ENCODE measurements at places on chromosomes 11 and 22. TPM values are rescaled to one million over a fixed set of nuclear protein-coding genes. Genes with fewer than 3 reads are reported as not detected.
A peak's percentile ranks its signal among the peaks of the same experiment; 100 is the strongest.

DNA sequence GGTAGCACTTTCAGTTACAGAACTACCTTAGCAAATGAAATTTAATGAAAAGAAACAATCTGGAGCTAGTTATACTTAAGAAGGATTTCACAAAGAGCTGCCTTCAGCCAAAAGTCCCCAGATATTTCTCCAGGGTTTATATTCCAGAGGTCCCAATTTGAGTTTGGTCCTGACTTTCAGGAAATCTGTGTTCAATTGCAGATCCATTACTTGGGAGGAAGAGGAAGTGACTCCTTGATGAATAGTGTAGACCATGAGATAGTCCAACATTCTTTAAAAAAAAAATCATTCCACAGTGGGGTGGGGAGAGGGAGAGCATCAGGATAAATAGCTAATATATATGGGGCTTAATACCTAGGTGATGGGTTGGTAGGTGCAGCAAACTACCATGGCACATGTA, 117.6 kb upstream of the ARHGAP20 start:
- DNase-seq, result no peak

DNA sequence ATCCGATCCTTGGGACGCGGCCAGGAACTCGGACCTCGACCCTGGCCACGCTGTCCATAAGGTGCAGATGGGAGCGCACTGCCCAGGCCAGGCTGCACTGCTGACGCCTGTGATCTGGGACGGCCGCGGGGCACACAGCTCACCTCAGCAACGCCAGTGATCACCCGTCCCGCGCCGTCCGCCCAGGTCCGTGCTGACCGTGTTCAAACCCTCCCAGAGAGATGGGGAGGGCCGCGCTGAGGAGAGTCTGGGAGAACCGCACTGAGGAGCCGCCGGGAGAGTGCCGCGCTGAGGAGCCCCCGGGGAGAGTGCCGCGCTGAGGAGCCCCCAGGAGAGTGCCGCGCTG, 636 bp downstream of the KCNQ1OT1 start:
- DNase-seq, result no peak

GRCh38 chr22:30640361-30640760, 4.8 kb downstream of the SLC35E4 start:
- no peak for DNase-seq

GRCh38 chr11:57181678-57182305, at the start of gene LRRC55:
TSS of gene LRRC55 (plus strand) at chr11:57181953. CDS start at chr11:57182023, 70 bp downstream.
- DNase-seq, result no peak

- DNase-seq, result no peak
Observed at GRCh38 chr11:100910808-100911207, 218.8 kb downstream of the PGR start.

GRCh38 chr11:44658506-44658850, 68.3 kb upstream of the TSPAN18 start:
- DNase-seq, result no peak

GRCh38 chr11:540583-541432, 3.5 kb downstream of the LRRC56 start:
- DNase-seq, result no peak

- DNase-seq, result no peak
Observed at GRCh38 chr11:121933694-121934093, 182.3 kb downstream of the BLID start.

- DNase-seq, result no peak
Observed at GRCh38 chr11:9206496-9206895, 58.7 kb downstream of the DENND5A start.

DNA sequence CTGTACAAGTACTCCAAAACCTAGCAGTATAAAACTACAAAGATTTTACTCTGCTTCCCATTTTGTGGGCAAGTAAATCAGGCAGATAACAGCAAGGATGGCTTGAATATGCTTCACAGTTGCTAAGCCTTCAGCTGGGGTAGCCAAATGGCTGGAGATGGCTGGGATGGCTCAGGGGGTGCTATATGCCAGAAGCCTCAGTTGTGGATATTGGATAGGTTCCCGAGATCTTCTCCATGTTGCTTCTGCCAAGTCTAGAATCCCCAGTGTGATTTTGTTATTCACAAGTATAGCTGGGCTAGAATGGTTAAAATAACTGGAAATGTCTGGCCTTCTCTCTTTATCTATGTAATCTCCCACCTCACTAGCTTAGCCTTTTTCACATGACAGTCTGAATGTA, 472.3 kb upstream of the ARHGAP42 start:
- DNase-seq, result no peak

DNA sequence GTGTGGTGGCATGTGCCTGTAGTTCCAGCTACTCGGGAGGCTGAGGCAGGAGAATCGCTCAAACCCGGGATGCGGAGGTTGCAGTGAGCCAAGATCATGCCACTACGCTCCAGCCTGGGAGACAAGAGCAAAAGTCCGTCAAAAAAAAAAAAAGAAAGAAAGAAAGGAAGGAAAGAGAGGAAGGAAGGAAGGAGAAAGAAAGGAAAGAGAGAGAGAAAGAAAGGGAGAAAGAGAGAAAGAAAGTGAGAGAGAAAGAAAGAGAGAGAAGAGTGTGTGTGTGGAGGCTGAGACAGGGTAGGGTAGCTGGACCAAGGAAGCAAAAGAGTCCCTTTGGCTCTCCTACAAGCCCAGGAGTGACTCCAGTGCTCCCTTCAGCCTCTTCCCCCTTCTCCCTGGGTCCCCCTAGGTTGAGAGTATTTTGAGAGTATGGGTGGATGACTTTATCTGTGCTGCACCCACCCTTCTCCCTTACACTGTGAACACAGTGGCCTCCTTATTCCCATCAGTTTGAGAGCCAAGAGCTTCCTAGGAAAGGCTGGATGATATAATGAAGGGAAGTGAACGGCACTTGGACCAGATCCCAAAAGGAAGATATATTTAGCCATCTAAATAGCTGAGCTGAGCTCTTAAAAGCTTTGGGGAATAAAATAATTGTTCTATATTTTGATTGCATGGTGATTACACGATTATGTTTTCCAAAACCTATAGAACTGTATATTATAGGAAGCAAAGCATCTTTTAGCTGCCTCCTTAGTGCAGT, 9.5 kb upstream of the DENND5A start:
- peak; percentile 25 for DNase-seq

GRCh38 chr11:2201542-2201941, 29.9 kb upstream of the TH start:
- DNase-seq, result no peak

- no peak for DNase-seq
Observed at GRCh38 chr22:42805016-42805997, 51.8 kb downstream of the ARFGAP3 start.

GRCh38 chr11:9081153-9081552, 10.2 kb downstream of the SCUBE2 start:
- no peak for DNase-seq

- peak; percentile 59 for DNase-seq
Observed at GRCh38 chr22:30426388-30427353, 1.1 kb downstream of the MTFP1 start.

DNA sequence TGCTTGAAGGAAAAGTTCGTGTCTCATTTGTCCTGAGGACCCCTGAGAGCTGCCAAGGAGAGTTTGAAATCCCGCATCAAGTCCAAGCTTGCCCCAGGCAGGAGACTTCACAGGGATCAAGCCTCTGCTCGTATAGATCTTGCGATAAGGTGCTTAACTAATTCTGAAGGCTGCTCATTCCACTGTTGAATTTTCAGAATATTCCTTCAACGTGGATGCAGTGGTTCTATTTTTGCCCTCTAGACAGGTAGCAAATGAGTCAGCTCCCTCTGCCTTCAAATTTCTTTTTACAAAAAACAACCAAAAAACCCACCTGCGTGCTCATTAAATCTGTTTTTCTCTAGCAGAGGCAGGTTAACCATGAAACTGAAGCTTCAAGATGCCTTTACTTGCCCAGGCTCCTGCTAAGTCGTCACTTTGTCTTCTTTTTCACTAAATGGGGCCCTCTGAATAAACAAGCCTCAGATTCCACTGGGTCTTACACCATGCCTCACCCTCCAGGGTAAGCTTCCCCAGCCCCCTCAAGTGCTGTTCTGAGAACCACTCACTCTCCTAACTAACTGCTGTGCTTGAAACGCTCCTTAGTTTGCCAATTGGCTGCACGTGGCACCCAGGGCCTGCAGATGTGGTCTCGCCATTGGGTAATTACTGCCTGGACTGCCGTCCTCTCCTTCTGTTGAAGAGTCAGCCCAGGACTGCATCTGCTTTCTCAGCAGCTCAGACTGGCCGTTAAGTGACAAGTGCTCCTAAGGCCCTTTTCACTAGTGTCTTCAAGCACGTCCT, 105.0 kb downstream of the TRPC6 start:
- no peak for DNase-seq

DNA sequence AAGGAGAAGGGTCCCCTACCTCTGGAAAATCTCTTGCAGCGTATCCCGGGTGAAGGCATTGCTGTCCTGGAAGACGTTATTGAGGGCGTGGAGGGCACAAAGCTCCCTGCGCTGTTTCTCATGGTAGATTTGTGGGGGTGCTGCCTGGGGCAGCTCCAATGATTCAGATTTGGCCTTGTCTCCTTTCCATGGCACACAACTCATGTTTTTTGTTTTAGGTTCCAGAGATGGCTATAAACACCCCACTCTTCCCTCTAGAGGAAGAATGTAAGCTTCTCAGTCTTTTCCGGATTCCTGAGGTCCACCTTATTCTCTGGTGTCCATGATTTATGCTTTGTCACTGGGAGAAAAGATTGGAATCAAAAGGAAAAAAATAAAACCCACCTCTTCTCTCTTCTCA, 959 bp downstream of the JOSD1 start:
- peak; percentile 30 for DNase-seq

DNA sequence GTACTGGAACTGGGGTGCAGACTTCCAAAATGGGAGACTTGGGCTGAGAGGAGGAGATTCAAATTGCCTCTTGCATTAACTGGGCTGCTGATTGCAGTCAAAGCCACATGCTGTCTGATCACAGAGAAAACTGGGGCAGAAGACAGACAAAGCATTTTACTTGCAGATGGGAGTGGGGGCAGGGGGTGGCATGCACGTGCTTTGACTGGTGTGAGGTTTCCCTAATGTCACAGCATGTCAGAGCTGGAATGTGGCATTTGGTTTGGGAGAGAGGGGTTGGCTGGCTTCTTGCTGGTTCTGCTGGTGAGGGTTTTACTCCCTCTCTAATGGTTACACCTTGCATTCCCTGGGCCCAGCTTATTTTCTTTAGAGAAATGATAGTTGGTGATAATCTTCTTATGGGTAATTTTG, 2.9 kb downstream of the TUB start:
- no peak for DNase-seq

Gene TRIM29
- polyA plus RNA-seq, result 0.81 TPM

Gene CASP5
- polyA plus RNA-seq, result 0.42 TPM

Gene TMEM191B
- polyA plus RNA-seq, result not detected

Gene ADAMTS8
- polyA plus RNA-seq, result 11.2 TPM

Gene NTM
- 14.0 TPM for polyA plus RNA-seq

Gene PAMR1
- polyA plus RNA-seq, result 7.4 TPM

Gene OR52E5
- not detected for polyA plus RNA-seq

Gene SNX32
- 4.2 TPM for polyA plus RNA-seq

Gene ACRV1
- polyA plus RNA-seq, result 1.3 TPM

Gene SLC25A45
- polyA plus RNA-seq, result 14.1 TPM

Gene CRYBB2
- 1.1 TPM for polyA plus RNA-seq

Gene ADORA2A
- polyA plus RNA-seq, result 31.5 TPM

Gene HTATIP2
- polyA plus RNA-seq, result 4.2 TPM

Gene IL10RA
- polyA plus RNA-seq, result 4.9 TPM

Gene PRR14L
- 27.1 TPM for polyA plus RNA-seq

Gene THRSP
- 0.54 TPM for polyA plus RNA-seq

Gene OVCH2
- 3.0 TPM for polyA plus RNA-seq

Gene NRIP3
- polyA plus RNA-seq, result 2.4 TPM

Gene IL17REL
- 0.09 TPM for polyA plus RNA-seq

Gene ROM1
- 6.4 TPM for polyA plus RNA-seq
